ENCODE measurements at places on chromosomes 4 and X.
A peak's percentile ranks its signal among the peaks of the same experiment; 100 is the strongest.

DNA sequence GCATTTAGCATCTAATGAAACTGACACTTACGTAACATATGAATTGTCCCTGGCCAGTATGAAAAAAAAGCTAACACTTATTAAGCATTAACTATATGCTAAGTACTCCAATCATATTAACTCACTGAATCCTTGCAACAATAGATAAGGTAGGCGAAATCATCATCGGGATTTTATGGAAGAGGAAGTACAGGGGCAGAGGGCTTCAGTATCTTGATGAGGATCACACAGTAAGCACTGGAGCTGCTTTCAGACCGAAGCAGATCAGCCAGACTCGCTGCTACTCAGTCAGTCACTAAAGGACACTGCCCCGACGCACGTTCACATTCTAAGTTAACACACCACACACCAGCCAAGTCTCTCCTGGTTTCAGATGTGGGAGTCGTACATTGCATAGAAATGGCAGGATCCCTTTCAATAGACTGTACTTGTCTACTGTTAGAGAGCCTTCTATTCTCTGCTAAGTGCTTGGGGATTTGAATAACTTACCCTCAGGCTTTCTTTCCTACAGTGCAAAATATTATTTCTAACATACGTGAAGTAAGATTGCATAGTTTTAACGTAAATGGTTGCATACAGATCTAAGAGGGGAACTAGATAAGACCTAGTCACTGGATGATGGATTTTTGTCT is 540.2 kb upstream of the TENM3 start:
- DNase-seq, result no peak

- DNase-seq, result peak; percentile 80
These were observed 56.3 kb upstream of the LNX1 start for GRCh38 chr4:53647547-53647946.

- DNase-seq, result no peak
These were observed 50.3 kb upstream of the GEMIN8 start for GRCh38 chrX:14079891-14080430.

- DNase-seq, result no peak
These were observed 544.7 kb downstream of the SPRY1 start for GRCh38 chr4:123941306-123941705.

DNA sequence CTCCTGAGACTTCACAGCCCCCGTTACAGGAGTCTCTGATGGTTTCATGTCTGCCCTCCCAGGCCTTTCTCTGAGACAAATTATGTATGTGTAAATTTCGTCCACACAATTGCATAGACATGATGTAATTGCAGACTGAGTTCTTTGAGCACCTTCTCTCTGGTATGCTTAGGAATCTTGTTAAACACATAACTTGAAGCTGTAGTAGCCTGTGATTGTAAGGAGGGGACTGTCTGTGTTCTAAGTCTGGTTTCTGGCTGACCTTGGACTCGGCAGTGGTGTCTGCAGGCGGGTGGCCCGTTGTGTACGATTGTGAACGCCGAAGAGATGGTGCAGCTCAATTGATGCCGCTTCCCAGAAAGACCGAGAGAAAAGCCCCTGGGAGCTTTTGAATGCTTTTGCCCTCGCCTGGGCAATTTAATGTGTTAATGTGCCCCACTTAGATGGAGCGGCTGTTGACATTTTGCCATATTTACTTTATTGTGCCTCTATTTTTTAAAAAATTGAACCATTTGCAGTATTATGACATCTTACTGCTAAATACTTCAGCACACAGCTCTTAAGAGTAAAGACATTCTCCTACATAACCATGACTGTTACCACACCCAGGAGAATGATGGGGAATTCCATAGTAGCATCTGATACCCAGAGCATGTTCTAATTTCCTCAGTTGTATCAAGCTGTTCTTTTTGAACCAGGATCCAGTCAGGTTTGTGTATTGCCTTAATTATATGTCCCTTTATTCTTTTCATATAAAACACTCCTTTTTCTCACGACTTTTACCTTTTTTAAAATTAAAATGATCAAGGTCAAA is 58.4 kb upstream of the TADA2B start:
- no peak for DNase-seq

DNA sequence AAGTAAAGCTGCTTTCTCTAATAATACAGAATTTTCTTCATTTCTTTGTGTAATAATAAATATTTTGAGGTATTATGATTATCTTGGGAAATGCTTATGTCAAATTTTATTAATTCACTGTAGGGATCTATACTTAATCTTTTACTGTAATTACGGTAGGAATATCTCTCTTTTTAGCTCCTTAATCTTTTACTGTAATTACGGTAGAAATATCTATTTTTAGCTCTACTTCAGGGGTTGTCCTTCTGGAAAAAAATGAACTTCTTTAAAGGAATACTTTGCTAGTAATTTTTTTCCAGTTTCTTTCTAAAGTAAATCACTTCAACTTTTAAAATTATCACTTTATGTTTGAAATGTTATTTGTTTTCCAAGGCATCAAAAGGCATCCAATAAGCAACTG is 2229.4 kb upstream of the AGA start:
- DNase-seq, result no peak

- peak; percentile 0 for DNase-seq
These were observed 40.4 kb downstream of the FOXR2 start for GRCh38 chrX:55663584-55663983.

- DNase-seq, result no peak
These were observed 116.3 kb downstream of the HS3ST1 start for GRCh38 chr4:11312389-11312788.

DNA sequence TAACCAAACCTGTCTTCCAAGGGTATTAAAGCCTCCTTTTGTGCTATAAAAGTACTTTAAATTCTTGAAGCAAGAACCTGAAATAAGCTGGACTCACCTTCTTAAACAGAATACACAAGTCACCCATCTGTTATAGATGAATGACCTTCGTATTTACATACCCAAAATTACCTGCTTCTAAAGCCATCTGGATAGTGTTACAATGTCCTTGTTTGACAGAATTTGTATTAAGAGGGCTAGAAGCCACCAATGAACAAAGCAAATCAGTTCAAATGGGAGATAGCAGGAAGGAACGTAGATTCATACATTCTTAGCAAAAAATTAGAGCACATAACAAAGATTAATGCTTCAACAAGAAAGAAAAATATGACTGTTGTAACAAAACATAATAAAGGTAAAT is 33.7 kb upstream of the CCSER1 start:
- DNase-seq, result no peak

- no peak for DNase-seq
These were observed 213 bp downstream of the NFKB1 start for GRCh38 chr4:102501447-102501696.

DNA sequence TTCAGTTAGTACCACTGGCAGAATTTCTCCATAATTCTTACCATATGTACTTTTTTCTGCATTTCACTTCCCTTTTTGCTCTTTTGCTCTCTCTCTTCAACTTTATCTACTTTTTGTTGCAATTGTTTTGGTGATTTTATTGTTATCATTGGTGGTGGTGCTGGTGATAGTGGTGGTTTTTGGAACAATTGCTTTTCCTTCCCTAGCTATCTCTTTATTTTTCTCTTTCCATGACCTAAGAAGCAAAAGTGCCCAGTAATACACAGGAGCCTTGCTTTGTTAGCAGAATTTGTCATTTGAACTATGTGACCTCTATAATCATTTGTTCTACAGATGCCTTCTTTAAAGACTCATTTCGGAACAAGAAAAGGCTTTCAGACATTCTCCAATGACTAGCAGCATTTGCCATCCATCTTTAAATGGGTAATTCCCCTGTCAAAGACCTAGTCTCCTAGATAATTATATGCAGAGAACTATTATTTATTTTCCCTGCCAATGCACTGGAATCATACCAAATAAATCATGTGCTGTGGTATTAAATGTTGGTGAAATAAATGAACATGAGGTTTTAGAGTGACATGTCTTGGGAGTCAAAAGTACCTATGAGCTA is 154.5 kb downstream of the GASK1B start:
- peak; percentile 87 for DNase-seq

GRCh38 chr4:23818097-23818885 is 71.6 kb downstream of the PPARGC1A start:
- no peak for DNase-seq

GRCh38 chrX:136600059-136600458 is 47.9 kb upstream of the CD40LG start:
- no peak for DNase-seq

GRCh38 chrX:136658151-136658550 is 10.2 kb downstream of the CD40LG start:
- DNase-seq, result no peak

DNA sequence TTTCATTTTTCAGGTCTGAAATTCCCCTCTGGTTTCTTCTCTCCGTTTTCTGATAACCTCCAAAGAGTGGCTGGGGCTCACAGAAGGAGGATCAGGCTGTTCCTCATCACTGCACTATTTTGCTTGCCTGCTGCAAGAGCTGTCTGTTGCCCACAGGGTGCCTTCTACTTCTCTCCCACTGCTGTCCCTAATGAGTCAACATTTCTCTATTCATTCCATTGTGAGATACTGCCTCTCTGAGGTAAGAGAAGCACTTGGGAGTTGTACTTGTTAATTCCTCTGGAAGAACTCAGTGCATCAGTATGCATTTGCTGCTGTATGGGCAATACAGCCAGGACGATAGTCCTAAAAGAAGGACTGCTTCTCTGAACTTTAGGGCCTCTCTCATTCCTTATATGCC is 34.8 kb downstream of the CT47B1 start:
- DNase-seq, result no peak

DNA sequence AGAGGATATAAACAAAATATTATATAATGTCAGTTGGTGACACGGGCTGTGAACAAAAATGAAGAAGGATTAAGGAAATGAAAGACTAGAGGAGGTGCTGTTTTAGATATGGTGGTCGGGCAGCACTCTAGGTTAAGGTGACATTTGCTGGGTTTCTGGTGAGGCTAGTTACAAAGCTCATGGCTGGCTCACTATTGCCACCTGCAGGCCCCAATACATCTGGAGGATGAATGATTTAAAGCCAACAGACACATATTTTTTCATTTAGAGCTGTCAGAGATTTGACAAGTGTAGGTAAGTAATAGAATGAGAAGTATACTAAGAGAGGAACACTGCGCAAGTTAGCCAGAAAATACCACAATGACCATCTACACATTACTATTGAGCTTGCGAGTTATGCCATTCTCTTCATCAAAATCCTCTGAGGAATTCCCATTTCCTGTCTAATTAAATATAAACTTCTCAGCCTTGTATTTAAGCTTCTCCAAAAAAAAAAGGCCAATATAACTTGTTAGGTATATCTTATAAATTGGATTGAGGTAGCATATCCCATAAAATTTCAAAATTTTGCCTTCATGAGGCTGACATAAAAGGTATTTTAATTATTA is 6.4 kb upstream of the FGG start:
- DNase-seq, result peak; percentile 32

- peak; percentile 34 for DNase-seq
These were observed 29.3 kb downstream of the MMGT1 start for GRCh38 chrX:135944486-135944885.

DNA sequence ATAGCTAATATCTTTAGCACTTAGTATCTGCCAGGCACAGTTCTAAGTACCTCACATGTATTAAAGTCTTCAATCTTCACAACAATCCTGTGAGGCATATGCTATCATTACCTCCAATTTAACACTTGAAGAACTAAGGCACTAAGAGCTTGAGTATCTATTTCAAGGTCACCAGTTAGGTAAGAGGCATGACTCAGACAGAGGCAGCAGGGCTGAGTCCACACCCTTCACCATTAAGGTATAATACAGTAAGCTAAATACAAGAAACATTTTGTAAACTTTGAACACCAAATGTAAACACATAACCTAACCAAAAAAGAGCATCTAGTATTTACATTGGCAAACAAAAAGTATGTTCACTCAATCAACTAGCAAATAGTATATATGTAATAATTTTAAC is 1410.9 kb downstream of the PCDH18 start:
- no peak for DNase-seq

GRCh38 chr4:156547891-156548290 is 423.7 kb downstream of the PDGFC start:
- DNase-seq, result no peak

GRCh38 chr4:158808399-158808798 is 39.6 kb downstream of the FNIP2 start:
- DNase-seq, result peak; percentile 53

- DNase-seq, result no peak
These were observed 156.6 kb downstream of the PPP3CA start for GRCh38 chr4:101190751-101191150.

DNA sequence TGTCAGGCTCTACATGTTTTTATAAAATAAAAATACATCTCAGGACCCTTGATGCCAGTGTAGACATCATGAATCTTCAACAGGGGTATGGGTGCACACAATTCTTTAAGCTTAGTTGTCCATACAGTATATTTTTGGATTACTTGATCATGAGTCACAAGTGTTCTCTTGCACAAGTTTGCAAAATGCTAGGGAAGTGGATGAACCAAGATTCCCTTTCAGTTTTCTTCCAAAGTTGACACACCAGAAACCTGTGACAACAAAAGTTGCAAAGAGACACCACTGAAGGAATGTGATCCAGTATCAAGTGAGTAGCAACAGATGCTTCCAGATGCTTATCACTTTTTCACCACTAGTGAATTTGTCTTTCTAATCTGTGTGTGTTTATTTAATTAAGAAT is 1021.2 kb downstream of the PCDH7 start:
- peak; percentile 79 for DNase-seq

- DNase-seq, result peak; percentile 34
These were observed 767 bp upstream of the SMIM20 start for GRCh38 chr4:25913056-25913850.

DNA sequence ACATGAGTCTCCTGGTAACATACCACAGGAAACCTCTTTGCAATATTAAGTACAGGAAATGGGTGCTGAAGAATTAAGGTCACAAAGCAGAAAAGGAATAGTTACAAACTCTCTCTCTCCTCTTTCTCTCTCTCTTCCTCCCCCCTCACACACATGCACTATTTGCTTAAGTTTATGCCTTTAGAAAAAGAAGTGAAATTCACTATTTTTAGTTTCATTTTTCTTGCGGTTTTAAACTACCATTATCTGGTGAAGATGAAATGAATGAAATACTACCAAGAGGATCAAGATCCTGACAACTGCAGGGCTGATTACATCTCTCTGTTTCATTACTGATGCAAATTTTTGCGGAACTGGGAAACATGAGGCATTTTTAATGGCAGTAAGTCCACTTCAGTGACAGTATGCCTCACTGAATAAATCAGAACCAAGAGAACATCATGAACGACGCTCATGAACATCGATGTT is 64.3 kb upstream of the FTHL17 start:
- DNase-seq, result peak; percentile 96

DNA sequence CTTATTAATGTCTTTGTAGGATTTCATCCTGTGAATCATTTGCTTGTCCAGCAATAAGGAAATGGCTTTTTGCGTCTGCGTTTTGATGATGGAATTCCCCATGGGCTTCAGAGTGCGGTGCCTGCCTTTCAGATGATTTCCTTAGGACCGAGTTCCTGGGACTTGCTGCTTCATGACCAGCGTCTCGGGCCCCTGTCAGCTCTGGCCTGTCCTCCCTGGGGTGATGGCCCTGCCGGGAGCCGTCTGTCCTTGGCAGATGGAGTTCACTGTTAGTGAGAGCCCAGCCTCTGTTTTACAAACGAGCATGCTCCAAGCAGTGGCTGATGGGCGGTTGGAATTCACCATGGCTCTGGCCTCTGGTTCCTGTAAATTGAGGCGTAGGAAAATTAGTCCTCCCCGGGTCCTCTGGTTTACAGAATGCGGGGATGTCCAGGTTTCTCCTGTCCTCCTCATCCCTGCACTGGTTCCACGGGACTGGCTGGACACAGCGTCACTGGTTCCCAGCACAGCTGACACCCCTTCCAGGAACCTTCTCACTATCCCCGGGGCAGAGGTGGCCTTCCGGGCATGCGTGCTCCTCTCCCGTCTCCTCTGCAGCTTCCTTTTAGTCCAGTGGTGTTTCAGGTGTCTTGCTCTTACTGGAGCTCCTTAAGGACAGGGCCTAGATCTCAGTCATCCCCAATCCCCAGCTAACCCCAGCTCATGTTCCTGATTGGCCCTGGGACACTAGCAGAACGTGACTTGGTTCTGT is 34.9 kb downstream of the TBC1D14 start:
- no peak for DNase-seq
